SJSA1 (cell line): ENCODE measurements at places on chromosomes 4 and X. TPM values are rescaled to one million over a fixed set of nuclear protein-coding genes. Genes with fewer than 3 reads are reported as not detected.
A peak's percentile ranks its signal among the peaks of the same experiment; 100 is the strongest.

GRCh38 chr4:25233194-25233593 is 639 bp upstream of the PI4K2B start:
- no peaks in the 10 kb centered on the region for H3K36me3 ChIP-seq
- no peak overlapping the region; the same call in 1 of the 2 replicates for H3K4me3 ChIP-seq
- DNase-seq, result no peak
- no peaks in the 10 kb centered on the region for H3K27me3 ChIP-seq
- H3K4me1 ChIP-seq, result 0 out of 2 replicates have a peak, but pooled peaks cover 2% of the 10 kb centered on the region
- H3K27ac ChIP-seq, result no peak overlapping the region

DNA sequence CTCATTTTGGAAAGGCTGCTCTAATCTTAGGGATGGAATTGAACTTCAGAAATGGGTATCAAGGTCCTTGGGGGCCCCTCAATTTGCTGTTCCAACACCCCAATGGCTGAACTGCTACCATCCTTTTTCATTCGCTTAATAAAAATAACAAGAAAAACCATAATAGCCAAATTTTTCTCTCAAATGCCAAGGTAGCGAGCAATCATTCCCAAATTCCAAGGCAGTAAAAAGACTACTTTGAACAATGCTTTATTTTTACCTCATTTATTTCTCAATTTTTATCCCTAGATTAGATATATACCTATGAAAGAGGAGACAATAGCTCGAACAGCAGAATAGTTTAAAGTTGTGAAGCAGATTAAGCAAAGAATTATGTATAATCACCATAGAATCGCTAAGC is 323.4 kb upstream of the SLC7A11 start:
- peaks cover 4% of the 10 kb centered on the region for H3K4me1 ChIP-seq
- no peak overlapping the region for H3K27ac ChIP-seq
- peak; percentile 10 for DNase-seq
- H3K27me3 ChIP-seq, result no peaks in the 10 kb centered on the region
- H3K4me3 ChIP-seq, result no peak overlapping the region

DNA sequence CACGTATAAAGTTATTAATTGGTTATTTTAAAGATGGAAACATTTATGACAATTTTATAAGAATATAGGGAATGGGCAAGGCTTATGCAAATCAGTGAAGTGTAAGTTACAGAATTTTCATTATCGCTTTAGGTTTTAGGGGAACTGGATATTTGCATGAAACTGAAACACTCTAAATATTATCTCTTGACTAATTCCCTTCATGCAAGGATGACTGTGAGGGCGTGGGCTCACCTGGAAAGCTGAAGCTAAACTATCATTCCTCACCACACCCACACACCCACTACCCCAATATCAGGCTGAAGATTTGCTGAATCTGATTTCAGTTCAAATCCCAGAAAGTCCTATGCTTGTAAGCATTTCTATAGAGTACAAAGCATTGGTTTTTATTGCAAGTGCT is 81.7 kb upstream of the ARHGAP24 start:
- H3K4me1 ChIP-seq, result no peaks in the 10 kb centered on the region
- DNase-seq, result no peak
- no peak overlapping the region for H3K4me3 ChIP-seq
- H3K27ac ChIP-seq, result no peak overlapping the region
- H3K27me3 ChIP-seq, result no peaks in the 10 kb centered on the region

GRCh38 chrX:118346258-118347094 is 570 bp downstream of the WDR44 start:
- H3K27ac ChIP-seq, result peak overlapping the region; percentile 73
- peak; percentile 50 for DNase-seq
- H3K27me3 ChIP-seq, result no peaks in the 10 kb centered on the region
- H3K4me3 ChIP-seq, result peak overlapping the region; percentile 67
- H3K36me3 ChIP-seq, result peaks cover 2% of the 10 kb centered on the region; the same call in 1 of the 2 replicates

Gene VCX2
- total RNA-seq, result not detected in 2 replicates

Gene REPS2
- total RNA-seq, result 0.44 and 1.8 TPM in 2 replicates

- no peak overlapping the region for H3K27ac ChIP-seq
- no peaks in the 10 kb centered on the region for H3K27me3 ChIP-seq
- DNase-seq, result peak; percentile 38
- H3K4me3 ChIP-seq, result no peak overlapping the region
Measured at GRCh38 chrX:154136627-154137161, 7.3 kb upstream of the OPN1LW start.

Gene ING2
- total RNA-seq, result 14.9 and 15.7 TPM in 2 replicates

Gene TREX2
- 0.39 TPM in 1 of 2 replicates, not detected in the other for total RNA-seq

GRCh38 chrX:101507372-101507771 is 22.1 kb downstream of the ARMCX4 start:
- H3K4me3 ChIP-seq, result no peak overlapping the region
- H3K27me3 ChIP-seq, result no peaks in the 10 kb centered on the region
- no peaks in the 10 kb centered on the region for H3K36me3 ChIP-seq

DNA sequence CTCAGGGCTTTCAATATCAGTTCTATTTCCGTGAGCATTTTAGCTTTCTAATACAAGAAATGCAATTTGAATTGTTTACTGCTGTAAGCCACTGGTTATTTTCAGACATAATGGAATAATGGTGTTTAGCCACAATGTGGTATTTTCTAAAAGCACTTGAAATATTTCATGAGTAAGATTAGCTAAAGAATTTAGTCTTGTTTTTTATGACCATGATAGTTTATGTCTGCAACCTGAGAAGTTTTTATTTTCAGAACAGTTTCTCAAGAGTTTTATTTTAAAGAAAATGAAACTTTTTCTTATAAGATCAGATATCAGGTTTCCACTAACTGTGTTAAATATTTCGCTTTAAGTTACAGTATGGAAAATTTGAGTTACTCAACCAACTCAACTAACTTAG is 60.2 kb downstream of the SLIT2 start:
- DNase-seq, result peak; percentile 71
- no peaks in the 10 kb centered on the region for H3K36me3 ChIP-seq
- H3K27me3 ChIP-seq, result peaks cover 11% of the 10 kb centered on the region
- no peak overlapping the region for H3K27ac ChIP-seq
- H3K4me1 ChIP-seq, result no peaks in the 10 kb centered on the region

DNA sequence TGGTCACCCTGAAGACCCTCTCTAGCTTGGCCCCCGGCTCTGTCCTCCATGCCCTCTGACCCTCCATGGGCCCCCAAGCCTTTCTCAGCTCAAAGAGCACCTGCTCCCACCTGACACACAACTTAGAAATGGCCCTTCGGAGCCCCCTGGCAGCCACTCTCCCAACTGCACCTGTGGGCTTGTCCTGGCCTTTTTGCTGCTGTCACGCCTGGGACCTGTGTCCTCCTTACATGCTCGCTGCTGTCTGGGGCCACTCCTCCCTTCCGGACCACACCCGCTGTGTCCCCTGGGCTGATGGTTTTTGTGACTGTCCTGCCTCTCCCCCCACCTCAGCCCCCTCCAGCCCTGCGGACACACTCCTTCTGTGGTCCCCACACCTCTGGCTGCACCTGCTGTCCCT is 106.2 kb upstream of the AFAP1 start:
- H3K27ac ChIP-seq, result no peak overlapping the region
- no peaks in the 10 kb centered on the region for H3K36me3 ChIP-seq
- H3K4me1 ChIP-seq, result no peaks in the 10 kb centered on the region
- H3K27me3 ChIP-seq, result peaks cover 49% of the 10 kb centered on the region
- H3K4me3 ChIP-seq, result no peak overlapping the region

Gene ANTXR2
- total RNA-seq, result 57.8 and 72.0 TPM in 2 replicates

Gene CTAG1A
- not detected in 2 replicates for total RNA-seq

DNA sequence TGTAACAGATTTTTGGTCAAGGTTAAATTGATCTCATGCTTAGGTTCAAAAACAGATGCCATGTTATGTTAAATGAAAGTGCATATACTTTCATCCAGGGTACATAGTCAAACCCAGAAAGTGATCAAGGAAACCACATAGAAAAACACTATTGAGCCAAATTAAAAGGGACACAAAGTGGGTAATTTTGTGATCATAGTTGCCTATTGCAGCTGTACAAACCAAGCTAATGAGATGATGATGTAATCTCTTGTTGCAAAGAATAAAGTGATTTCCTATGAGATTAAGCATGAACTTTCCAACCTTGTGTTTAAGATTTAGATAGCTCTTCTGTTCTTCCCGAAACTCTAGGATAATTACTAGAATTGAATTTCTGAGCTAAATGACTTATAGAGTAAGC is 20.2 kb upstream of the LIMCH1 start:
- no peak overlapping the region for H3K27ac ChIP-seq
- no peaks in the 10 kb centered on the region for H3K36me3 ChIP-seq
- no peaks in the 10 kb centered on the region for H3K4me1 ChIP-seq
- no peak overlapping the region for H3K4me3 ChIP-seq
- DNase-seq, result no peak
- H3K27me3 ChIP-seq, result no peaks in the 10 kb centered on the region

- no peak overlapping the region for H3K27ac ChIP-seq
- no peaks in the 10 kb centered on the region for H3K4me1 ChIP-seq
- no peaks in the 10 kb centered on the region for H3K27me3 ChIP-seq
- no peaks in the 10 kb centered on the region for H3K36me3 ChIP-seq
Measured at GRCh38 chrX:20438871-20439526, 172.3 kb upstream of the RPS6KA3 start.

Gene SNX25
- 22.3 and 23.0 TPM in 2 replicates for total RNA-seq

DNA sequence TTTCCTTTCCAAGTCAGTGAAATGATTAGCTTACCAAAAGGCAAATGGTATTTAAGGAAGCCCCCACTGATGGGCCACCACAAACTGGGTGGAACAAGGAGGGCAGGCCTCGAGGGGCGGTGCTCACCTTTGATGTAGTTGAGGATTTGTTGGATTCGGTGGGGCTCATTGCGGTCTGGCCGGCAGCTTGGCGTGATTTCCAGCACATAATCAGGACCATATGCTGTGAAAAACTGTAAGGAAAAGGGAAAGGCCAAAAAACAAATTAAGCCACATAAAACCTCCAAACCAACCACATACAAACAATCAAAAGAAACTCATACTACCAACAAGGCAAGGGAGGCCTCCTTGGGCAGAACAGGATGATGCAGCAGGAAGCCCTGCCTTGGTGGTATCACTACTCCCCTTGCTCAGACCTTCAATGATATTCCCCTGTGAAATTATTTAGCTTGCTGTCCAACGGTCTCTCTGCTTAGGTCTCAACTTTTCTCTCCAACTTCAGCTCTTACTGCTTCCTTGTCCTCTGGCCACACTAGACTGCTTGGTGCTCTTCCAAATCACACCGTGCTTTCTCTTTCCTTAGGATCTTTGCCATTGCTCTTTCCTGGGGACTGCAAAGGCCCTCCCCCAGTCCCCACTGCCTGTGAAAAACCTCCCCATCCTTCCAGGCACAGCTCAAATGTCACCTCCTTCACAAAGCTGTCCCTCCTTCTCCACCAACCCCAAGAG is 46.1 kb upstream of the CITED1 start:
- no peak overlapping the region for H3K27ac ChIP-seq
- peaks cover 23% of the 10 kb centered on the region for H3K4me1 ChIP-seq
- H3K27me3 ChIP-seq, result no peaks in the 10 kb centered on the region
- H3K36me3 ChIP-seq, result no peaks in the 10 kb centered on the region
- no peak overlapping the region for H3K4me3 ChIP-seq

Gene GPRASP3
- 0.22 and 0.68 TPM in 2 replicates for total RNA-seq

- no peaks in the 10 kb centered on the region for H3K27me3 ChIP-seq
- no peak for DNase-seq
- no peak overlapping the region for H3K27ac ChIP-seq
- H3K4me3 ChIP-seq, result no peak overlapping the region
Measured at GRCh38 chr4:185600801-185601434, 65.6 kb upstream of the PDLIM3 start.

Gene DGAT2L6
- total RNA-seq, result not detected in 2 replicates

Gene USP26
- not detected in 2 replicates for total RNA-seq

- H3K27ac ChIP-seq, result no peak overlapping the region
- H3K4me1 ChIP-seq, result peaks cover 11% of the 10 kb centered on the region; the same call in 1 of the 2 replicates
- DNase-seq, result no peak
- no peak overlapping the region for H3K4me3 ChIP-seq
- no peaks in the 10 kb centered on the region for H3K27me3 ChIP-seq
Measured at GRCh38 chr4:150072906-150073714, 5.1 kb upstream of the DCLK2 start.

DNA sequence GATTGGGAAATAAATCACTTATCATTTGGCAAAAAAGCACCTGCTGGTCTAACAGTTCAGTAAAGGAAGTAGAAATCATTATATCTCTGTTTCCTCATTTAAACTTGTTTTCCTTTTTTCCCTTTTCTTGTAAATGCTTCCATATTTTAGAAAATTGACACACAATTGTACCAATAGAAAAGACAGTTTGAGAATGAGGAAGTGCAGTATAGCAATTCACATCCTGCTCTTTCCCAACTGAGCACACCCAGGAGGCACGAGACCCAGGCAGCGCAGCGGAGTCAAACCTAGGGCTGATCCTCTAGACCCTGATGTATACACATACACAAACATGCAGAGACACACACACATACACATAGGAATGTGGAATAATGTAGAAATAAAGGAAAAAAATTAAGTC is 74.8 kb upstream of the PACRGL start:
- H3K27ac ChIP-seq, result no peak overlapping the region
- H3K36me3 ChIP-seq, result no peaks in the 10 kb centered on the region
- H3K4me1 ChIP-seq, result no peaks in the 10 kb centered on the region
- H3K27me3 ChIP-seq, result no peaks in the 10 kb centered on the region
- H3K4me3 ChIP-seq, result no peak overlapping the region

Gene BRS3
- not detected in 2 replicates for total RNA-seq

Gene SPANXB1
- not detected in 2 replicates for total RNA-seq

GRCh38 chr4:101853691-101854090 is 63.2 kb downstream of the BANK1 start:
- H3K4me3 ChIP-seq, result no peak overlapping the region
- no peaks in the 10 kb centered on the region for H3K27me3 ChIP-seq
- no peak for DNase-seq

DNA sequence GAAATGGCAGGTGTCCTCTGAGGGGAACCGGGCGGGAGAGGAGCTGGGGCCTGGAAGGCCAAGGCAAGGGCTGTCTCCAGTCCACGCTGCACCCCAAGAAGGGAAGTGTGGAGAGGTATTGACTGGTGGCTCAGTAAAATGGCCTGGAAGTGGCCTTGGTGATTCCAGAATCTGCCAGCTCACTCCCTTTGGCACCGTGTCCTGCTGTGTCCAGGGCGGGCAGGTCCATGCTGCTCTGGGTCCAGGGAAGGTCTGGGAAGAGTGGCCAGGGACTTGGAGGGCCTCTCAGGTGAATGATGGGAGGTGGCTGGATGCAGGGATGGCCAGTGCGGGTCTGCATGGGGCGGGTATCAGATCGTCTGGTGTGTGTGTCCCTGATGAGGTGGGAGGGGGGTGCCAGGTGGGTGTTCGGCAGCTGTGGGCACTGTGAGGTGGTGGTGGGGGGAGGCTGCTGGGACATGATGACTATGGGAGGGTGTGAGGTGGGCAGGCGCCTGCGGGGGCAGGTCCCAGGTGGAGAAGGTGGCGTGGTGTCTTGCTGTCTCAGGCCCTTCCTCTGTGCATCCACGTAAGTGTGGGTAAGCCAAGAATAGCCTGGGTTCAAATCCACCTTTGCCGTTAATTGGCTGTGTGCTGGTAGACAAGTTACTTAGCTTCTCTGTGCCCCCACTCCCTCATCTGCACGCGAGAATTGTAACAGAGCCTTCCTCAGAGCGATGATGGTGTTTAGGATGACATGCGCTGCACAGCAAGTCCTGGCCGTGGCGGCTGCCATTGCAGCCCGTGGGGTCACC is 17.7 kb downstream of the RGS12 start:
- no peak for DNase-seq
- no peak overlapping the region for H3K4me3 ChIP-seq
- H3K27ac ChIP-seq, result no peak overlapping the region
- H3K4me1 ChIP-seq, result peaks cover 8% of the 10 kb centered on the region

Gene EXOC1L
- total RNA-seq, result not detected in 2 replicates

- H3K27ac ChIP-seq, result no peak overlapping the region
- H3K36me3 ChIP-seq, result no peaks in the 10 kb centered on the region
- H3K4me3 ChIP-seq, result no peak overlapping the region
- peak; percentile 63 for DNase-seq
Measured at GRCh38 chrX:68929332-68930150, 100.7 kb downstream of the EFNB1 start.

GRCh38 chr4:100431416-100431815 is 86.4 kb downstream of the EMCN start:
- no peaks in the 10 kb centered on the region for H3K27me3 ChIP-seq
- no peak overlapping the region for H3K4me3 ChIP-seq
- no peaks in the 10 kb centered on the region for H3K36me3 ChIP-seq
- H3K27ac ChIP-seq, result no peak overlapping the region
